Adrenal gland (tissue), 19 donors: ENCODE measurements at places on chromosomes 2 and 18. TPM values are rescaled to one million over a fixed set of nuclear protein-coding genes. Genes with fewer than 3 reads are reported as not detected.

FLACC1 gene
- total RNA-seq, result not detected

HOXD3 gene
- 11.6 TPM for total RNA-seq

- H3K27me3 ChIP-seq, result no peaks in the 10 kb centered on the region
- peaks cover 5% of the 10 kb centered on the region for H3K4me1 ChIP-seq
- H3K4me3 ChIP-seq, result no peak overlapping the region
- H3K27ac ChIP-seq, result no peak overlapping the region
Measured at GRCh38 chr2:27152102-27152795, 3.4 kb downstream of the TCF23 start.

GRCh38 chr2:43117521-43118143, 108.8 kb downstream of the ZFP36L2 start:
- no peaks in the 10 kb centered on the region for H3K36me3 ChIP-seq
- H3K27me3 ChIP-seq, result no peaks in the 10 kb centered on the region
- no peak for DNase-seq
- H3K4me1 ChIP-seq, result no peaks in the 10 kb centered on the region
- no peak overlapping the region for H3K27ac ChIP-seq
- no peak overlapping the region for H3K4me3 ChIP-seq

- no peaks in the 10 kb centered on the region for H3K4me1 ChIP-seq
- no peaks in the 10 kb centered on the region for H3K27me3 ChIP-seq
Measured at GRCh38 chr18:58402951-58403702, 225.8 kb downstream of the ALPK2 start.

- DNase-seq, result no peak
- H3K36me3 ChIP-seq, result no peaks in the 10 kb centered on the region
- no peak overlapping the region for H3K27ac ChIP-seq
- peaks cover 11% of the 10 kb centered on the region for H3K4me1 ChIP-seq
Measured at GRCh38 chr2:47265751-47266231, 110.7 kb upstream of the STPG4 start.

DNA sequence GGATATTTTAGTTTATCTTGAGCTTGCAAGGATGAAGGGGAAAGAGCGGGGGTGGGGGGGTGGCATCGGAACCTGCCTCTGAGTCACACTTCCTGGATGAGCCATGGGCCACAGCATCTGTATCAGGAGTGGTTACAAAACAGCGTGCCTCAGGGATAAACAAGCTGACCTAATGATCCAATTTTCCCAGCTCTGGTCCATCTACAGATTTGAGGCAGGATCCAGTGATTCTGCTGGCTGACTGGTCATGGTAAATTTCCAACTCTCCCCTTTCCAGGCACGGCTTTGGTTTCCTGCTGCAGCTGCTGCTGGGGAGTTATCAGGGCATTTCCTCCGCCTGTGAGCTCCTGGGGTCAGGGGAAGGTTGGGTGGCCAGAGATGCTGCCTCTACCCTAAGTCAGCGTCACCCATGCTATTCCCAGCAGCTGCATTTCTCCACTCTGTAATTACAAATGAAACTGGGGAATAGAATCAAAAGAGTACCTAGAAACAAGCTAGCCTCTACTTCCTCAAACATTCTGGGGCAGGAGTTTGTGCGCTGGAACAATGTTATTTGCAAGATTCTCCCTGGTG, 4.7 kb upstream of the HPCAL1 start:
- H3K27ac ChIP-seq, result peak overlapping the region; percentile 25
- H3K4me3 ChIP-seq, result no peak overlapping the region
- H3K36me3 ChIP-seq, result no peaks in the 10 kb centered on the region
- DNase-seq, result peak; percentile 77
- no peaks in the 10 kb centered on the region for H3K27me3 ChIP-seq
- peaks cover 5% of the 10 kb centered on the region for H3K4me1 ChIP-seq

DNA sequence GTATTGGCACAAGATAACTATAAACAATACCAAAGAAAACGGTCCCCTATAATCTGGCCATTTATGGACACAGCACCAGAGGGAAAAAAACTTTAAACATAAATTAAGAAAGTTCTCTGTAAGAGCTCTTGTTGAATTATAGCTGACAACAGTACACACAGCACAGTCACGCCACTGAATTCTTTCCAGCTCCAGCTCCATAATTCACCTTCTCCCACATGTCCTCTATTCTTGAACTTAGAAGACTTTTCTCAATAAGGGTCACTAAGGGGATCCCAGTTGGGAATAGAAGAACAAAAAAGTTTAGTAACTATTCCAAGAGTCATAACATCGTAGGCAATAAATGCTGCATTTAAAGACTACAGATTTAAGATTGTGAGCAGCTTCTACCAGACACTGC, 124.6 kb upstream of the CYP1B1 start:
- no peak for DNase-seq
- H3K27ac ChIP-seq, result no peak overlapping the region
- H3K4me3 ChIP-seq, result no peak overlapping the region
- no peaks in the 10 kb centered on the region for H3K4me1 ChIP-seq
- H3K36me3 ChIP-seq, result no peaks in the 10 kb centered on the region

DNA sequence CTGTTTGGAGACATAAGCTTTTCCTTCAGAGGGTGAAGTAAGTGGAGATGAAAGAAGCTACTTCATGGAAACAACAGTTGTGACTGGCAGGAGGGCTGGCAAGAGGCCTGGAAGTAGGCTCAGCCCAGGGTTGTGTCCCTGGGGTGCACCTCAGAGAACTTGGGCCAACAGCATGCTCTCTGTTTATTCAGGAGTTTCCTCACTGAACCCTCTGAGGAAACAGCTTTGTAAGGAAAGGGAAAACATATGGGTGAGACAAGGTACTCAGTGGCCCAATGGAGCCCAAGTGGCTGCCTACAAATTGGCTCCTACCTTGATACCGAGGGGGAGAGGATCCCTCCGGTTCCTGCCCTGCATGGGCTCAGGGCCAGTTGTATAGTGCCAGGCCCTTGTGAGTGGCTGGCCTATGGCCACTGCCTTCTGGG, 115.5 kb upstream of the ITGA6 start:
- DNase-seq, result no peak
- no peaks in the 10 kb centered on the region for H3K4me1 ChIP-seq
- no peak overlapping the region for H3K27ac ChIP-seq
- no peak overlapping the region for H3K4me3 ChIP-seq
- no peaks in the 10 kb centered on the region for H3K36me3 ChIP-seq

DNA sequence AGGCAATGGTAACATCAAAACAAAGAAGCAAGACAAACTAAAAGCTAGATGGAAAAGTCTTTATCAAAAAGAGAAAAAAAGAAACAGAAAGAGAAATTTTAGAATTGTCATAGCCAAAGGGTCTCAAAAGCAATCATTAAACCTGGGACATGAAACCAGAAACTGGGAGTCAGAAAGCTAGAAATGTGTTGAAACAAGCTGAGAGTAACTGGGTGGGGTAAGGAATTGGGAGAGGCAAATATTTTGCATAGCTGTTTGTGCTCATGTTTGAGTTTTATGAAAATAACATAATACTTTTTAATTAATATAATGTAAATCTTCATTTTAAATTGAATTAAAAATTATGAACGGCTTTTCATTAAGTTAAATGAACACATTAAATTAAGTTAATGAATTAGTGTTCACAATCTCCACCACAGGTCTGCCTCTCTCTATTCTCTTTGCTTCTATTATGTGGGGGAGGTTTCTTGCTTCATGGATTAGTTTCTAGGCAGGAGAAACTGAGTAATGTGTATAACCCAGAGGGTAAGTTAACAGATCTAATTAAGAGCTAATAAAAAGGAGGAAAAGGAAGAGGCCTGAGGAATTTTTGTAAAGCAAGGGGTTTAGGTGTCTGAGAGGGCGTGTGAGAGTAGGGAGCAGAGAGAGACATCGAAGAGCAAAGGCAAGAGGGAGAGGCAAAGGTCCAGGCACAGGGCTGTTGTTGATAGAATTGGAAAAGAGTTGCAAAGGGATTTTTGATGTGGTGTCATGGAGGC, 20.0 kb upstream of the SERPINB2 start:
- no peaks in the 10 kb centered on the region for H3K36me3 ChIP-seq
- H3K4me3 ChIP-seq, result no peak overlapping the region
- DNase-seq, result no peak
- H3K27ac ChIP-seq, result no peak overlapping the region
- no peaks in the 10 kb centered on the region for H3K4me1 ChIP-seq
